H9 (cell line): ENCODE measurements at places on chromosomes 12 and 14.

DNA sequence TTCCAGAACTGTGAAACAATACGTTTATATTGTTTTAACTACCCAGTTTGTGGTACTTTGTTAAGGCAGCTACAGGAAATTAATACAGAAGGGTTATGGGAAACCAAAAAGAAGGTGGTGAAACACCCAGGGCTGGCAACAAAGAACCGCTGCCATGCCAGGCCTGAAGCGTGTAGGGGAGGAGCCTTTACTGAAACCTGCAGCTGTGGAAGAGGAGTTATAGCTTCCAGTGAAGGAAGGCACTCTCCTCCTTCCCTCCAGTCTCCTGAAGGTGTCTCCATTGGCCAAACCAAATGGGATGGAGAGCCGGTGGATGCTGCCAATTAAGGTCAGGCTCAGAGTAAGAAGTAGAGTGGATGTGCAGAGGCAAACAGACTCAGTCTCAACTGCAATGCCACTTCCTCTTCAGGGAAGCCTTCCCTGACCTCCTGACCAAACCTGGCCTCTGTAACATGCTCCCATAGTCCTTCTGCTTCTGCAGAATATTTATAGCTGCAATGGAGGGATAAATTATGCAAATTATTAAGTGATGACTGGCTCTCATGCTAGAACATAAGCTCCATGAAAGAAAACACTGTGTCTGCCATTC lies 168.3 kb downstream of the DAD1 start:
- DNase-seq = no peak

GRCh38 chr12:32120419-32120818 lies 13.8 kb downstream of the BICD1 start:
- peak; percentile 4 for DNase-seq

GRCh38 chr12:91364471-91365184 lies 182.0 kb upstream of the DCN start:
- DNase-seq = no peak

DNA sequence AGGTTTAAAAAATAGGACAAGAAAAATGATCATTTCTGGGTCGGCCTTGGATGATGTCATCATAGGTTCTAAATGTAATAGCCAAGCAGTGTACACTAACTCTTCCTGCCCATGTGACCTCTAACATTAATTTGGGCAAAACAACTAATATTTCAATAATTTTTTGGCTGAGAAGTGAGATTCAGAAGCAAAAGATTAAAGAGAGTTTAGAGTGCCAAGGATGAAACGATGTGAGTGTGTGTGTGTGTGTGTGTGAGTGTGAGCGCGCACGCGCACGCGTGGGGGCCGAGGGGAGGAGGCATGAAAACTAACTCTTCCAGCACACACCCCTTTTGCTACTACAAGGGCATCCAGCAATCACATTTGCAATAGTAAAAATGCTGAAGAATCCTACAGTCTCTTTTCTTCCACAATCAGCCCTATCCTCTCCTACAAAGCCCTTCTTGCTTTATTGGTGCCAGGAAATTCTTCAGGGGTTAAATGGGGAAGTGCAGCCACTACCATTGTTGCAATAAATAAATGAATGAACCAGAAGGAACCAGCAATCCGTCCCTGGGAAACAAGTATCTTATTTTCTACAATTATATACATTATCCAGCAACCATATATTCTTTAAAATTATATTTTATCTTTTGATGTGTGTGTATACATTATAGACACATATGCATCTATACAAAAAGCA lies 52.9 kb downstream of the PEBP1 start:
- DNase-seq = no peak

DNA sequence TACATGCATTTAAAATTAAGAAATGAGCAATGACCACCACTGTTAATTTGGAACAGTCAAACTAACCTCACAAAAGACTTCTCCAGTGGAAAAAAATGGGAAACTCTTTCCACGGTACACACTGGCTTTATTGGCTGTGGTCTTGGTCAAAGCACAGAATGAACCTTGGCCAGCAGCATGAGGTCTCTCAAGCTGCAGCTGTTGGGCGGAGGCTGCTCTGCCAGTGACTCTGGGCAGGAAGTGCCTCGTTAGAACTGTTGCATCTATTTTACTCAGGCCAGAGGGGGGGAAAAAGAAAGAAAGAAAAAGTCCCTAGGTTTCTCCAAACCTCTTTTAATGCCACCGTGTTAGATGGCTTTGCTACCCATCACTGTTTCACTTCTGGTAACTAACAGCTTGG lies 279.8 kb upstream of the DIO2 start:
- peak; percentile 55 for DNase-seq

- DNase-seq = no peak
Measured at GRCh38 chr12:106986135-106986534, 811 bp downstream of the MTERF2 start.

- no peak for DNase-seq
Measured at GRCh38 chr14:64938972-64939816, 3.4 kb downstream of the GPX2 start.

- no peak for DNase-seq
Measured at GRCh38 chr12:108116254-108116653, 12.8 kb upstream of the WSCD2 start.

DNA sequence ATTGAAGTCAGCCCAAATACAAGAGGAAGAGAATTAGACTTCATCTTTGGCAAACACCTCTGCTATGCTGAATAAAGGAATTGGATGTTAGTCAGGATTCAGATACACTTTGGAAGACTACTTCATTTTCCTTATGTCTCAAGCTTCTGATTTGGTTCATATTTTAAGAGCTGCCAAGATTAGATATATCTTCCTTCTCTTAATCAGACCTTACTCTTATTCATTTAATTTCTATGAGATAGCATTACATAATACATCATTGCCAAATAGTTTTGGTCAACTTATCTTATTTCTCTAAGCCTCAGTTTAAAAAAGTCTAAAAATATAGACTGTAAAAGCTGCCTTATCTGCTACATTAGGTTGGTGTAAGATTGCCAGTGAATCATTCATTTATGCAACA lies 330.6 kb upstream of the NAV3 start:
- DNase-seq = no peak

- no peak for DNase-seq
Measured at GRCh38 chr12:87365423-87365822, 663.8 kb downstream of the C12orf50 start.

DNA sequence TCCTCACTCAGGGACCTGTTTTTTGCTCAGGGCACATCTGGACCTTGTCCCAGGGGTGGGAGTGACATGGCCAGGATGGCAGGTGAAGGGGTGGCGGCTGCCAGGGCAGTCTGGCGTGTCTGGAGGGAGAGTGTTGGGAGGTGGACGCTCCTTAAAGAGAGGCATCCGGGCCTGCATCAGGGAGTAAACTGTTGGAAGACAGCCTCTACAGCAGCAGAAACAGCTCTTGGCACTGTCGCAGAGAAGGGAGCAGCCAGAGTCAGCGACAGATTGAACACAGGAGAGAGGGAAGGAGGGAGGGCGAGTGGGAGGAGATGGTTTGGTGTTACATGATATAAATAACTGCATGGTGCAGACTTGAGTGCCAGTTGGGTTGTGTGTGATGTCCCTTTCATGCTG lies 52.8 kb downstream of the IGF1 start:
- DNase-seq = no peak

GRCh38 chr12:51683763-51684357 lies 92.8 kb downstream of the SCN8A start:
- no peak for DNase-seq

GRCh38 chr12:127944211-127944899 lies 322.6 kb upstream of the TMEM132C start:
- DNase-seq = no peak

DNA sequence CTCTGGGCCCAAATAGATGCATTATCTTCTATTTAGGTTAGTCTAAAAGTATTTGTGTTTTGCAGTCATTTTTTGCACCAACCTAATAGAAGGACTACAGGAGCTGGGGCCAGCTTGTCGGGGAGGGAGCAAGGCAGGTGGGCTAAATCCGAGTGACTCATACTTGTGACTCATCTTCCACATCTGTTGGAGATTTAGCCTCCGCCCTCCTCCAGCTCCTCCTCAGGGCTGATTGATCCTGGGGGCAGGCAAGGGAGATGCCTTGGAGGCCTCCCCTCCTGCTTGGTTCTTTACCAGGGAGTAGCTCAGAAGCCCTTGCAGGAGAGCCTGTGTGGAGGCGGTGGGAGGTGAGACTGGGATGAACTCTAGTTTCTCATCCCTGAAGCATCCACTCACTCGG lies 27.9 kb downstream of the RHOF start:
- DNase-seq = peak; percentile 67

GRCh38 chr14:22384974-22385526 lies 204.0 kb downstream of the DAD1 start:
- no peak for DNase-seq
